ENCODE measurements at places on chromosomes 5 and 9.

- no peak for DNase-seq
Observed at GRCh38 chr9:121939643-121940042, 153.5 kb downstream of the TTLL11 start.

- DNase-seq, result no peak
Observed at GRCh38 chr5:132274050-132274792, 16.7 kb downstream of the PDLIM4 start.

DNA sequence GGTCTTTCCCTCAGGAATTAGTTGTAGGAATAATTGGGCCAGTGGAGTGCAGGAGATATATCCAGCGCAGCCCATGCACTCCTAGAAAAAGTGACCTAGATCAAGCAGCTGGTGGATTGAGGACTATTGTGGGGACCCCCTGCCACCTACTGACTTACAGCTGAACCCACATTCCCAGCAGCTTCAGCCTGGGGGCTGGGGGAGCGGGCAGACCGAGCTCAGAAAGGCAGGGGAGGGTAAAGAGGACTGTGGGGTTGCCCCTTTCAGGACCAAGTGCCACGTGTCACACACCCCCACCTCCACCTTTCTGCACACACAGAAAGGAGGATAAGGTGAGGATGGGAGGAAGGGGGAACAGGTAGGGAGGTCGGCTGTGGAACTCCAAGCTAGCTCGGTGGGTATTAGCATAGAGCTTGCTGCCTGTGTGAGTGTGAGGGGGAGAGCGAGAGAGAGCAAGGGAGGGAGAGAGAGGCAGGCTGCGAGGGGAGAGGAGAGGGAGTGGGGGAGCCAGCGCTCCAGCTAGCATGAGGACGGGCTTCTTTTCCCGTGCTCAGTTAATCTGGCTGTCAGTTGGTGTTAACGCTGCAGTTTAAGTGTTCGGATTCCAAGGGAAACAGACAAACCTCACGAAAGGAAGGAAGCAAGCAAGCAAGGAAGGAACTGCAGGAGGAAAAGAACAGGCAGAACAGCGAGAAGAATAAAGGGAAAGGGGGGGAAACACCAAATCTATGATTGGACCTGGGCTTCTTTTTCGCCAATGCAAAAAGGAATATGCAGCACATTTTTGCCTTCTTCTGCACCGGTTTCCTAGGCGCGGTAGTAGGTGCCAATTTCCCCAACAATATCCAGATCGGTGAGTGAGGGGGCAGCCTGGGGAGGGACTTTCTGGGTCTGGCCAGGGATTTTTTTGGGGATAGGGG is at the start of gene GRIA1:
GRIA1 (plus strand) TSS at position 553 of the 920 bp plus-strand sequence.
- no peak for DNase-seq

- no peak for DNase-seq
Observed at GRCh38 chr5:34652914-34653313, 3.2 kb upstream of the RAI14 start.

GRCh38 chr9:136885950-136886578 is at the start of gene TRAF2:
Gene TRAF2, plus strand, starts transcription at chr9:136886516. Its CDS starts 12,225 bp downstream, at chr9:136898741.
- DNase-seq, result peak; percentile 96
